ENCODE measurements at places on chromosomes 3 and 15. TPM values are rescaled to one million over a fixed set of nuclear protein-coding genes. Genes with fewer than 3 reads are reported as not detected.

CAMK1 gene
- polyA plus RNA-seq = 18.3 TPM

LARP6 gene
- 15.1 TPM for polyA plus RNA-seq

FILIP1L gene
- 14.9 TPM for polyA plus RNA-seq

GOLGA8T gene
- polyA plus RNA-seq = not detected

SLC6A1 gene
- 6.0 TPM for polyA plus RNA-seq

MKRN2OS gene
- 1.3 TPM for polyA plus RNA-seq

RPL14 gene
- 2,088 TPM for polyA plus RNA-seq

GUCA1C gene
- polyA plus RNA-seq = not detected

GRK7 gene
- polyA plus RNA-seq = 0.14 TPM

MOBP gene
- polyA plus RNA-seq = 0.24 TPM

EPHB1 gene
- 2.0 TPM for polyA plus RNA-seq

TMEM212 gene
- 4.7 TPM for polyA plus RNA-seq

RASGRP1 gene
- polyA plus RNA-seq = 1.3 TPM

BOC gene
- 22.6 TPM for polyA plus RNA-seq

TICRR gene
- 6.9 TPM for polyA plus RNA-seq

DNAJA4 gene
- polyA plus RNA-seq = 40.0 TPM

CFAP44 gene
- 30.8 TPM for polyA plus RNA-seq

ACOX2 gene
- polyA plus RNA-seq = 52.8 TPM
